ENCODE measurements at places on chromosomes 3 and 15. TPM values are rescaled to one million over a fixed set of nuclear protein-coding genes. Genes with fewer than 3 reads are reported as not detected.

- peak; percentile 16 for DNase-seq
- peaks cover 55% of the 10 kb centered on the region for H3K27me3 ChIP-seq
- H3K4me3 ChIP-seq = peak overlapping the region; percentile 54
- H3K36me3 ChIP-seq = no peaks in the 10 kb centered on the region
- H3K27ac ChIP-seq = no peak overlapping the region
Measured at GRCh38 chr15:68843425-68844311, 23.0 kb upstream of the ANP32A start.

- peak overlapping the region; percentile 38 for H3K4me3 ChIP-seq
- peaks cover 88% of the 10 kb centered on the region for H3K27me3 ChIP-seq
- peaks cover 26% of the 10 kb centered on the region for H3K4me1 ChIP-seq
- DNase-seq = no peak
- H3K36me3 ChIP-seq = peaks cover 10% of the 10 kb centered on the region
Measured at GRCh38 chr15:37097144-37097919, 3.0 kb downstream of the MEIS2 start.

GRCh38 chr3:152283492-152284381 lies 15.0 kb downstream of the MBNL1 start:
- H3K4me1 ChIP-seq = peaks cover 80% of the 10 kb centered on the region
- H3K27me3 ChIP-seq = no peaks in the 10 kb centered on the region
- H3K27ac ChIP-seq = no peak overlapping the region
- H3K36me3 ChIP-seq = peaks cover 42% of the 10 kb centered on the region

GRCh38 chr3:50323092-50323600 lies 601 bp upstream of the HYAL2 start:
- no peaks in the 10 kb centered on the region for H3K36me3 ChIP-seq
- peaks cover 41% of the 10 kb centered on the region for H3K4me1 ChIP-seq
- no peaks in the 10 kb centered on the region for H3K27me3 ChIP-seq
- H3K4me3 ChIP-seq = peak overlapping the region; percentile 6
- H3K27ac ChIP-seq = no peak overlapping the region

DNA sequence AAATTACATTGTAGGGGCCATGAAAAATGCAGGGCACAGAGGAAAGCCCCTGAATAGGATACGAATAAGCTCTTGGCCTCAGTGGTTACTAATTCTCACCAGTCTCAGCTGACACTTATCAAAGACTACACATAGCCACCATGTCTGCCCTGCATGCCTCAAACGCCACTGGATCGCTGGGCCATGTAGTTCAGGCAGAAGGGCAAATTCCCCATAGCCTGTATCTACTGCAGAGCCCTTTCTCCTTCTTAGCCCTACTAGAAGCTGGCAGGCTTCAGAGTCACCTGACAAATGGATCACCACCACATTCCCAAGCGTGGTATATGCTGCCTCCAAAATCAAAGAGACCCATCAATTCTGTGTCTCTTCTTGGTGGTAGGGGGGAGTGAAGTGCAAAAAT lies 177.4 kb downstream of the MINAR1 start:
- no peak overlapping the region for H3K27ac ChIP-seq
- DNase-seq = no peak
- no peaks in the 10 kb centered on the region for H3K36me3 ChIP-seq
- H3K4me3 ChIP-seq = no peak overlapping the region

Gene PLA2G4E
- not detected for total RNA-seq
